ENCODE measurements at places on chromosomes 13 and 19.

GRCh38 chr13:41813426-41813825 is 147.5 kb downstream of the VWA8 start:
- DNase-seq, result no peak

- no peak for DNase-seq
Observed at GRCh38 chr19:7311911-7312310, 17.7 kb upstream of the INSR start.

DNA sequence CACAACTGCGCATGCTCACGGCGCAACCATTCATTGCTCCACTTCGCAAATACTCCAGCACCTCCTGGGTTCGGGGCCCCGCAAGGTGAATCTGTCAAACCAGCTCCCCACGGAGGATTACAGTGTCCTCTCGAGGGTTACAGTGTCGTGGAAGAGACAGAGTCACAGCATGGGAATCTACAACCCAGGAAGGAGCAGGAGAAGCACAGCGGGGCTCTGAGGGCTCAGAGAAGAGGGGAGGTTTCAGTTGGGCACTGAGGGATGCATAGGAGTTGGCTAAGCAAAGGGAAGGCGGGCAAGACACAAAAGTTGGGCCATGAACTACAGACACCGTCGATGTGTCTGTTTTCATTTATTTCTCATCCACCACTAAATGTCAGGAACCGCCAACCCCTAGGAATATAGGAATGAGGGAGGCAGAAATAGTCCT is 1.0 kb upstream of the GTF2F1 start:
- no peak for DNase-seq

GRCh38 chr13:50236898-50237318 is 221.7 kb downstream of the KCNRG start:
- DNase-seq, result no peak

DNA sequence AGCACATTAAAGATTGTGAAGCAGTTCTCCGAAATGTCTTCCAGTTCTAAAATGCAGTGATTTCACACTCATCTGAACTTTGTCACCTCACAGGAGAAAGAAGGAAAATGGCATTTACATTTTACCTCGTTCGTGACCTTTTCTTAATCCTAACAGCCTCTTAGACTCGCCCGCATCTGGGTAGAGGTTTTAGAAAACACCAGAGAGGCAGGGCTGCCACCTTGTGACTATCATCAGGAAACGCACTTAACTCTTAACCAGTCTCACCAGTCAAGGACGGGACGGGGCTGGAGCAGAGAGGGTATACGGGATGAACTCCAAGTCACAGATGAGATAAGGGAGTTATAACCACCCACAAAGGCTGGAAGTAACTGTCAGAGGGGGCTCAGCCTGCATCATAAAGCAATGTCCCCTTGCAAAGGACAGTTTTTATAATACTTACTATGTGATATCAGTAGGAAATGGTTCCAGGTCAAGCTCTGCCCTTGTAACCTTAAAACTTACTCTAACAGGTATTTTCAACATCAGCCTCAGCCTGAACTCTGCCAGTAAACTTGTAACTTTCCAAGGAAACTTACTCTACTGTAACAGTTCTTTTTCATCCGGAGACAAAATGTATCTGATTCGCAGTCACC is 8.6 kb upstream of the CEACAM6 start:
- DNase-seq, result peak; percentile 8

DNA sequence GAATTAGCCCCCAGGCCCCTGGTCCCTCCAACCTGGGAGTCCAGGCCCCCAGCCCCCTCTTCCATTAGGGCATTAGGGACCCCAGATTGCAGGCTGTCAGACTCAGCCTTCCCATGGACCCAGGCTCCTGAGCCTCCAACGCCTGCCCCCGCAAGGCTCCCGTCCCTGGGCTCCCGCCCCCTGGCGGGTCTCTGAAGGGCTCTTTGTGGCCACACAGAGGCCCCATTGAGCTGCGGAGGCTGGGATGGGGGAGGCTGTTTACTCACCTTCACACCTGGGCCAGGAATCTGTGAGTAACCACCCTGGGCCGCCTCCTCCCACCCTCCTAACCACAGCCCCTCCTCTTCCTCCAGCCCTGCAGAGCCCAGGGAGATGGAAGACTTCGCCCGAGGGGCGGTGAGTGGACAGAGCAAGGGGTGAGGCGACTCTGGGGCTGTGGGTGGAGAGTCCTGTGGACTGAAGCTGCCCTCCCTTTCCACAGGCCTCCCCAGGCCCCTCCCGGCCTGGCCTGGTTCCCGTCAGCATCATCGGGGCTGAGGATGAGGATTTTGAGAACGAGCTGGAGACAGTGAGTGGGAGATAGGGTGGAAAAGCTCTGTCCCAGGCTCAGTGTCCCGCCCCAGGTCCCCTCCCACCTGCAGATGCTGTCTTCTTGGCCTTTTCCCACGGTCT is 4.9 kb downstream of the ARHGEF1 start:
- DNase-seq, result no peak

GRCh38 chr19:29535214-29535831 is 9.5 kb downstream of the VSTM2B start:
- no peak for DNase-seq

DNA sequence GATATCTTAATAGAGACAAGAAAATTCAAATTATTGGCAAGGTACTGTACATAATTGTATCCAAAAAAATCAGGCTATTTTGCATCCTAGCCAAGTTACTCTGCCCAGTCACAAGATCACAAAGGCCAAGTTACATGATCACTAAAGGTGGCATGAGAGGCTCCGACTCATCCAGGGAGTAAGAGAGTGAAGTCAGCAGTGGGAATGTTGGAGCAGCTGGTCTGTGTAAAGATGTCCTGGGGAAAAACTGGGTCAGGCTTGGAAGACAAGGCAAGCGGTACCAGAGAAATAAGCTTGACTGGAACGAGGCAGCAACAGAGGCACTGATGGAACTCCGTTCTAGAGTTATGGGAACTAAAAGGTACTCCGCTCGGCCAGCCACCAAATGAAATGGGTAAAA is 50.2 kb upstream of the PSG2 start:
- DNase-seq, result no peak

DNA sequence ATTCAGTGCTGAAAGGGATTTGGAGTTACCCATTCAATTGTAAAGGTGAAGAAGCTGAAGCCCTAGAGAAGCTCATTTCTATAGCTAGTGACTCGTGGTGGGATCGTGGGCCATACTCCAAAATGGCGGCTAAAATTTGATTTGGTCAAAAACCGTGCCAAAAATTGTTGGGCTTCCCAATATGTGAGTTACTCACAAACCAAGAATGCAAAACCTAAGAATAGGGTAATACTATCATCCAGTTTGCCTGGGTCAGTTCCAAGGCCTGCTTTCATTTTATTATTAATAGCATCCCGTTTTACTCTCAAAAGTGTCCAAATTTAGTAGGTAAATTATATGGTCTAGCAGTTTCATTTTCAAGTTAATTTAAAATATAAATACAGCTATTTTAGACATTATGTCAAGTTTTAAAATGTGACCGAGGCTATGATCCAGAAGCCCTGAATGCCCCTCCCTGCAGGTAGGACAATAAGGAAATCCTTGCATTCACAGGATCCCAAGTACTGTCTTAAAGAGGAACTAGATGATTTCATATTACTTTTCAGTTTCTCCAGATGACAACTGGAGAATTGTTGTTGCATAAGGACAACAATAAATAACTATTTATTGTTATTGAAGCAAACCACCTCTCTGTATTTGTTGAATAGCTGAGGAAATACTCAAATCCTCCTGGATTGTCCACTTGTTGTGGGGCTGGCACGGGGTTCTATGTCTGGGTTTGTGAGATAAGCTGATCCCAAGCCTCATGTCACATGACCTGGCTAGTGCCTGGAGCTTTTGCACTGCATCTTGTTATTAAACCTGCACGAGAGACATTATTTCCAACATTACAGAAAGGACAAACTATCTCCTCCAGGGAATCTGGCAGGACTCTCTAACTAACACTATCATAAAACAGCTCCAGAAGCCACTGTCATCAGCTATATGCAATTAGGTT is 11.6 kb upstream of the RAP2A start:
- no peak for DNase-seq

DNA sequence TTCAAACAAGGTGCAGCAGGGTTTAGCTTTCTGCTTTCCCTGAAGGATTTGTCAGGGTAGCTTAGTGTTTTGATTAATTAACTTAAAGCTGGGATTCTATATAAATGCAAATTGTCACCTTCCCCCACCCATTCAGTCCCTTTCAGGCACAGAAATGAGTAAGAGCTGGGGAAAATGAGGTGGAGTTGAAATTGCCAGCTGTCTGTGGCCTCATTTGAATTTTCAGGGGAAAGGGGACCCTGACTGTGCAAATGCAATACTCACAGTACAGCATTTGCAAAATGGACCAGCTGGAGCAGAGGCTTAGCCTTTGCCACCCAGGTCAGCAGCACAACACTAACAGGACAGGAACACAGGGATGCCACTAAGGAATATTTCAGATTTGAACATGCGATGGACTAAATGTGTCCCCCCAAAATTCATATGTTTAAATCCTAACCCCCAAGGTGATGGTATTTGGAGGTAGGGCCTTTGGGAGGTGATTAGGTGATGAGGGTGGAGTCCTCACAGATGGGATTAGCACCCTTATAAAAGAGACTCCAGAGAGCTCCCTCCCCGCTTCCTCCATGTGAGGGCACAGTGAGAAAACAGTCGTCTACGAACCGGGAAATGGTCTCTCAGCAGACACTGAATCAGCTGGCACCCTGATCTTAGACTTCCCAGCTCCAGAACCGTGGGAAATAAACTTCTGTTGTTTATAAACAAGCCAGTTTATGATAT is 59.5 kb upstream of the CYSLTR2 start:
- DNase-seq, result no peak

- peak; percentile 25 for DNase-seq
Observed at GRCh38 chr19:15154002-15154612, 46.7 kb downstream of the NOTCH3 start.

GRCh38 chr19:44943801-44944249 is 1.8 kb downstream of the APOC4 start:
- DNase-seq, result no peak

DNA sequence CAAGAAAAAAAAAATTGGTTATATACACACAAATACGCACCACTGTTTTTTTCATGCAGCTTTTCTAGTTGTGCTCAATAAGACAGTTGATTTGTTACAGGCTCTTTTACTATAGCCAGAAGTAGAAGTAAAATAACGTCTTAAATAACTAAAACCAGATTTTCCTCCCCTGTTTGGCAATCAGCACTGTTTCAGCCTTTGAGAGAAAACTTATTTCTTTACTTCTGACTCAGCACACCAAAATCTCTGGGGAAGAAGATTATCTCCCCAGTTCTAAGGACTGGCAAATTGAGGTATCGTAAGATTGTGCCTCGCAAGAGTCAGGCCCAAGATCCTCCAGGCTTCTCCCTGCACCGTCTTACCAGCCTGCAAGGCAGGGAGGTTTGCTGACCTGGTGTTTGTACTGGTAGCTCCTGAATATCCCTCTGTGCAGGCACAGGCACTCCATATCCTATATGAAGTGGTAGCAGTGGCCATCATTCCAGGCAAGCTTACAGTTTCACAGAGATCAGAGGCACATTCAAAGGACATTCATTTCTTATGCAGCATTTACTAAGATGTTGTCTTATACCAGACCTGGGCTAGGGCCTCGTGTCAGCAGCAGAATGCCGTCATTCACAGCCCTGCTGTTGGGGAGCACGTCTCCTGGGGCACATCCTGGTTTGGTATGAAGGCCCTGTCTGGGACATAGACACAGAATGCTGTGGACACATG is 268.2 kb downstream of the ZNF536 start:
- no peak for DNase-seq

- DNase-seq, result no peak
Observed at GRCh38 chr13:74132776-74133656, 1.2 kb downstream of the KLF12 start.

DNA sequence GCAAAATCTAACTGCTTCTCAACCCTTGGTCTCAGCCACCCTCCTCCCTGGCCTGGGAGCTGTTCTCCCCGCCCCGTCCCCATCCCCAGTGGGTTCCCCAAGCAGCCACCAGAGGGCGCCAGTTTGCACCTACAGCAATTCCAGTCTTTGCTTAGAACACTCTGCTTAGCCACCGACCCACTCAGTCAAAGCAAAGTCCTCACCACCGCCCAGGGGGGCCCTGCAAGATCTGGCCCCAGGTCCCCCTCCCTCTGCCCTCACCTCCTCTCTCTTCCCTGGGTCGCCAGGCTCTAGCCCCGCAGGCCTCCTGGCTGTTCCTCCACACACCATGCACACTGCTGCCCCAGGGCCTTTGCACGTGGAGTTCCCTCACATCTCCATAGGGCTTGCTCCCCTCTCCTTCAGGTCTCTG is 12.4 kb downstream of the TMEM143 start:
- peak; percentile 78 for DNase-seq

GRCh38 chr13:109655611-109656010 is 130.8 kb downstream of the IRS2 start:
- no peak for DNase-seq
